ENCODE measurements at places on chromosomes 1 and 21.

DNA sequence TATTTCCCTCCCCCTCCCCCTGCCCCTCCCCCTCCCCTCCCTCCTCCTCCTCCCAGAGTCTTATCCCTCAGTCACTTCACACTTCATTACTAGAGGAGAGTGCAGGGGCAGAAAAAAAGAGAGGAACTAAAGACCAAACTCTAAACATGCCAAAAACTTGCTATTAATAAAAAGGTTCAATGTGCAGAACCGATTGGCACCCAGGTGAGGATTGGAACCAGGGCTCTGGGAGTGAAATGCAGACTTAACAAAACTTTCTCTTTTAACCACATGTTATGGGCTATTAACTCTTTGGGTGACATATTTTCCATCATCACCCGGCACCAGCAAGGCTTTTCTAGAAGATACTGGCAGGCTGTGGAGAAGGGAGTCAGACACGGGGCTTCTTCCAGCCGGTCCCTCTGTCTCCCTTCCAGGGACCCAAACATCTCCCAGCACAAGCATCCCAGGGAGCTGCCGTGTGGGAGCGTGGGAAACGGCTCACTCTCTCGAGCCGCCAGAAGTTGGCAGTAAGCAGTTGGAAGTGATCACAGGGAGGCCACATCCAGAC lies 13.6 kb downstream of the NID1 start:
- DNase-seq: no peak

DNA sequence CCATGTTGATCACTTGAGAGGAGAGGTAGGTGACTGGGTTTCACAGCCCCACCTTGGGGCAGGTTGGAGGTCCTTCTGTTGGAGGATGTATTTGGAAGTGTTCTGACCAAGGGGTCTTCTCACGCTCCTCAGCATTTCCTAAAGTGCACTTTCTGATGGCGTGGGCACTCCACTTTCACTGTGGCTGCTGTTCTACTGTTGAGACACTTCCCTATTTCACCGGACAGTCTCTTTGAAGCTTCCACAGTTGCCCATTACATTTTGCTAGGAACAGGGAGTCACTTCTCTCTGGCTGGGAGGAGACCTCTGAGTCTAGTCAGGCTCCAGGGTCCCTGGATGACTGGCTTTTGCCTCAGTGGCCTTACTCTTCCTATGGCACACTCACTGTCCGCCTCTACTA lies 180.0 kb upstream of the LMO4 start:
- no peak for DNase-seq

DNA sequence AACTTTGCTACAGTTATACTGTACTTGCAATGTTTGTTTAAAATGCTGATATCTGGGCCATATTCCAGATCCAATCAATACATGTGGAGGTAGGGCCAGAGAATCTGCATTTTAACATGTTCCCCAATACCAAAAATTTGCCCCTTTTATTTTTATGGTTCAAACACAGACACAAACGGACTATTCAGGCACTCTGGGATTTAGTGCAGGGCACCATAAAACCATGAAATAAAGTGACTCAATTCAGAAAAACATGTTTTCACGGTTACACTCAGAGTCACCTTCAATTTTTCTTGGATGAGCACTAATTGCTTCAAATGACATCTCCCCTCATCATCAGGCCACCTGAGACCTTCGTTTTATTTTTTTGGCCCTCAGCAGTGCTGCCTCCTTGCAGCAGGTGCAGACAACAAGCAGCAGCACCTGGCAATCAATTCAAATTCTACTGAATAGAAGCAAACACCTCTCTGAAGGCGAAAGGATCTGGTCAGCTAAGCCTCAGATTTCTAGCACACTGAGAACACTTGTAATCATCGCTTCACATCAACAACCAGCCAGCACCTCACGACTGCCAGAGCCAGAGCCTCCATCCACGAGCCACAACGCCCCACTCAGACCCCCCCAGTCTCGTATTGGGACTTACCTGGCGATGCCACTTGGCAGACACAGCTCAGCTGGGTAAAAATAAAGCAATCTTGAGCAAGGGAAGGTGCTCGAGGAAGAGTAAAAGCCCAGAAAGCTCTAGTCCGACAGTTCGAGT lies 1.1 kb downstream of the ERO1B start:
- peak; percentile 30 for DNase-seq

DNA sequence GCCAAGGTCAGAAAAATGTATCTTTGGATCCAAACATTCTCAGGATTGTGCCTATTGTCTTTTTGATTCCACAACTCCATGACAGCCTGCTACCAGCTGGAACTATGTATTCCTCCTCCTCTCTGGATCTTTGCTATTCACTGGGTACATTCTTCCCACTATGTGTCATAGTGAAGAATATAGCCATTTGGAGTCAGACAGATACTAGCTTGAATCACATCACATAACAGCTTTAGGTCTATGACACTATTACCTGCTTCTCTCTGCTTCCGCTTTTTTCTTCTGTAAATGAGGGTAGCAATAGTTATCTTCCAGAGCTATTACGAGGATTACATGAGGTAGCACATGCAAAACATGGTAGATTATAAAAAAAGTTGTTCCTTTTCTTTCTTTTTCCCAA lies 5.4 kb upstream of the EXO1 start:
- no peak for DNase-seq

GRCh38 chr1:205963352-205964155 lies 20.3 kb upstream of the SLC26A9 start:
- no peak for DNase-seq

DNA sequence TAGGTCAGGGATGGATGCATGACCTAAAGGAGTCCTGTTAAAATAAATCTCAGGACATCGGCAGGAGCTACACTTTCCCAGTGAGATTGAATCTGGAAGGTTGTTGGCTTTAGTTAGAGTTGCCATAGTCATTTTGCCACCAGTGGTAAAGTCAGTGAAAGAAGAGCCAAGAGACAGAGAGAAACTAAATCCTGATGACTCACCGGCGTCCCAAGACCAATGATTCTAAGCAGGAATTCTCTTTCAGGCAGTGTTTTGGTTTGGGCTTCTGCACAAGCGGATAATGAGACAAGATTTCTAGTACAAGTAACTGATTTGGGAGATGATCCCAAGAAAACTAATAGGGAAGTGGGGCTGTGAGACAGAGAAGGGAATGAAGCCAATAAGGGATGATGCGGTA lies 88.8 kb upstream of the ETS2 start:
- no peak for DNase-seq

DNA sequence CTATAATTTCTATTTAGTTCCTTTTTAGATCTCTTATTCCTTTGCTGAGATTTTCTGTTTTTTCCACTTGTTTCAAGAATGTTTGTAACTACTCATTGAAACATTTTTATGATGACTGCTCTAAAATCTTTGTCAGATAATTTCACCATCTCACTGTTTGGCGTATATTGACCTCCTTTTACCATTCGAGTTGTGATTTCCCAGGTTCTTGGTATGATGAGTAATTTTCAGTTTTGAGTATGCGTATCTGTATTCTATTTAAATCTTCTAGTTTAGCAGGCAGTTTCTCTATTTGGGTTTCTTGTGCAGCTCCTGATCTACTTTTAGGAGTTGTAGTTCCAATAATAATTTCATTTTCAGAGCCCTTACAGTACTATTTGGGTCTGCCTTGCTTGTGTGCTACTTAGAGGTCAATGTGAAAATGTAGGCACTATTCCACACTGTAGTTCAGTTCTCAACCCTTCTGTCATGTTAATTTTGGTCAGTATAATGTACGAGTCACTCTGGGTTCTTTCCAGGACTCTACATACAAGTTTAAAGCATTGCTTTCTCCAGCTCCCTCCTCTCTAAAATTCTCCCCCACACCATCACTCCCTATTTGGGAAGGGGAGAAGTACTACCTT lies 115.5 kb downstream of the ACBD6 start:
- DNase-seq: no peak

DNA sequence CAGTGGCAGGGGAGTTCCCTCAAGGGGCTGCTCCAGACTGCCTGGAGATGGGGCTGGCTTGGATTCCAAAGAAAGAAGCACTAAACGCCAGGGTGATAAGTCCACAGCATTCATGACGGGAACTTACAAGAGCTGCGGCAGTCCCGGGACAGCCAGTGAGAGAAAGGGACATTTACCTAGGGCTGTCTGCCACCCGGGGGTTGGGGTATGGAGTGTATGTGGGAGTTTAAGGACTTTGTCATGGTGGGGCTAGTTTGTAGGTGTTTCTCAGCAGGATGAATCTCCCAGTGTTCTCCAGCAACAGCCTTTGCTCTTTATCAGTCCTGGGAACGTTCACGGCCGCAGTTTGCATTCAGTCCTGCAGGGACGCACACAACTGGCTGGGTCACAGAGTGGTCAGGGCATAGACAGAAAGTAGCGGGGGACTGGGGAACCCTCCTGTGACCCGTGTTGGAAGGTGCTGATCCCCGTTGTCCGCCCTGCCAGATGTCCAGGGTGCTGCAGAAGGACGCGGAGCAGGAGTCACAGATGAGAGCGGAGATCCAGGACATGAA lies 41.4 kb upstream of the HMGN1 start:
- DNase-seq: no peak

DNA sequence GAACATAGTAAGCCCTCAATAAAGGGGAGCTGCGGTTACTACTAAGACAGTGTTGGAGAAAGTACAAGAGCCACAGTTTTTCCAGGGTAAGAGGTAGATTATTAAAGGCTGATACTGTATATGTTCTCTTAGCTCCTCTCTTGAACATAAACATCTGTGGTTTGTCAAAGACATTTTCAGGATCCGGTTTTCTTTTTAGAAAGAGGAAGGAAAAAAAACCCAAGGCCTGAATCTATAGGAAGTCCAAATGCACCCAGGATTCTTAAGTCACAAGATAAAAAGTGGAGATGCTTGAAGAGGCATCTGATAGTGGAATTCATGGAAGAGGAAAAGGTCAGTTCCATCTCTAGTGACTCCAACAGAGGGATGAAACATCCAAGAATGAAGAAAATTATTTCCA lies 24.6 kb upstream of the SLC45A3 start:
- no peak for DNase-seq

DNA sequence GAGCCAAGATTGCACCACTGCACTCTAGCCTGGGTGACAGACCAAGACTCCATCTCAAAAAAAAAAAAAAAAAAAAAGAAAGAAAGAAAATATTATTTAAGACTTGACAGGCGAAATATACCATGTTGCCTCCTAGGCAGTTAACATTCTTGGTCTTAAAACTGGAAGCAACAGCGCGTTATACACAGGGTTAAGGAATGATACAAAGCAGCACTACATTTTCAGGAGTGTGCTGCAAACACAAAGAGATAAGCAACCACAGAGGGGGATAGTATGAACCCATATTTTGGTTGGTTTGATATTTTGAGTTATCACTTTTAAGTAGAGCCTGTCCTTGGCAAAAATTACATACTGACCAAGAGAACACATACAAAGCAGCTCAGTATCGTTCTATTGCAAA lies 25.1 kb downstream of the USP24 start:
- DNase-seq: no peak

- no peak for DNase-seq
These were observed 26.7 kb upstream of the NBL1 start for GRCh38 chr1:19617376-19617775.

DNA sequence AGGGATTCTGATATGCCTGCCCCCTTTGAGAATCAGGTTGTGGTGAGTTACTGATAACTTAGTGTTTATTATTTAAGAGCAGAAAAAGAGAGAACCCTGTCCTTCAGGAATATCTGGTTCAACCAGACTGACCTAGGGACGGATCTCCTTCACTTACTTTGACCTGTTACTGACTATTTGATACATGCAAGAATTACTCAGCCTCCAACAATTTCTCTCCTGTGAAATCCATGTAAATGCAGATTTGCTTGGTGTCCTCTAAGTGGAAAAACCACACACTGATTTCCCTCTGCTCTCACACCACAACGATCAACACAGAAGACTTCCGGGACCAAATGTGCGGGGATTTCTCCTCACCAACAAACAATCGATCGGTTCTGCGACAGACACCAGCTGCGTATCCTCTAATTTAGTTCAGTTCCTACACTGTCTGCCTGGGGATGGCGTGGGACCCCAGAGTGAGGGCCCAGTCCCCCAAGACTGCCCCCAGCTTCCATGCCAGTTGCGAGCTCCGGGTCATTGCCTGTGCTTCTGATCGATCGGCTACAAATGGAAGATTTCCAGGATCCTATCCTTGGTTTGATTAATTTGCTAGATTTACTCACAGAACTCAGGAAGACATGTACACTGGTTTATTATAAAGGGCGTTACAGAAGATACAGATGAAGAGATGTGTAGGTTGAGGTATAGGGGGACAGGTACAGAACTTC lies 51.7 kb downstream of the BACE2 start:
- DNase-seq: no peak

GRCh38 chr1:174875306-174875705 lies 124.4 kb upstream of the CACYBP start:
- peak; percentile 4 for DNase-seq

- no peak for DNase-seq
These were observed 31.4 kb downstream of the DDR2 start for GRCh38 chr1:162663589-162664106.

DNA sequence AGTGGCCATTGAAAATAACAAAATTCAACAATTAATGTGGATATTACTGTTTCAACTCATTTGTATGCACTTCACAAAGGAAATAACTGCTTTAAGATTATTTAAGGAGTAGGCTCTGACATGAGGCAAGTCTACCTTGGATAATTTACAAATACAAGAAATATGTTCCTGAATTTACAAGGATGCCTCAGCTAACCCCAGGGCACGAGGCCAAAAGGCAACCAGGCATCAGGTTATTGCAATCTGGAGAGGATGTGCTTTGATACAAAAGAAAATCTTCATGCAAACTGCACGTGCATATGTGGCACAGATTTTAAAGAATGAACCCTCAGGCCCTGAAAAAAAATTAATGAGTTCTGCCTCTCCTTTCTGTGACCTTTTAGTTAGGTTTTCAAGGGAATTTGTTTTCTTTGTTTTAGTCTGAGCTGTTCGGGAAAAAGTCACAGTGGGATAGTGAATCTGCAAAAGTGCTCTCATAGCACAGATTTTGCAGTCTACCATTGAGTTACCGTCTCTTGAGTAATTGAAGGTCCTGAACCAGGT lies 1304.2 kb upstream of the ADGRL4 start:
- DNase-seq: no peak

DNA sequence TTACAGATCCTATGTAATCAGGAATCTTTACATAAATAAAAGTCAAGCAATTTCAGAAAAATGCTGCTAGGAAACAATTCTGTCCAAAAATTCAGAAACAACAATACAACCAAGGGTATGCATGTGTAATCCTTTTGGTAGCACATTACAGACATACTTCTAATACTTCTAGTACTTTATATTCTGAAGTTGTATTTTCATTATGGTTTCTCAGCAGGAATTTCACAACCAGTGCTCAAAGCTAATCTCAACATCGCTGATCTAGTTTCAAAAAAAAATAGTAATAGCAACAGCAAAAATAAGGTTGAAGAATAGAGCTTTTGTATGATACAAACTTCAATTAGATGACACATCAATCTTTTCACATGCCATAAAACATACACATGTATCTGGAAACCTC lies 545.2 kb downstream of the LTN1 start:
- no peak for DNase-seq
